ENCODE measurements at places on chromosomes 6 and 20.
A peak's percentile ranks its signal among the peaks of the same experiment; 100 is the strongest.

DNA sequence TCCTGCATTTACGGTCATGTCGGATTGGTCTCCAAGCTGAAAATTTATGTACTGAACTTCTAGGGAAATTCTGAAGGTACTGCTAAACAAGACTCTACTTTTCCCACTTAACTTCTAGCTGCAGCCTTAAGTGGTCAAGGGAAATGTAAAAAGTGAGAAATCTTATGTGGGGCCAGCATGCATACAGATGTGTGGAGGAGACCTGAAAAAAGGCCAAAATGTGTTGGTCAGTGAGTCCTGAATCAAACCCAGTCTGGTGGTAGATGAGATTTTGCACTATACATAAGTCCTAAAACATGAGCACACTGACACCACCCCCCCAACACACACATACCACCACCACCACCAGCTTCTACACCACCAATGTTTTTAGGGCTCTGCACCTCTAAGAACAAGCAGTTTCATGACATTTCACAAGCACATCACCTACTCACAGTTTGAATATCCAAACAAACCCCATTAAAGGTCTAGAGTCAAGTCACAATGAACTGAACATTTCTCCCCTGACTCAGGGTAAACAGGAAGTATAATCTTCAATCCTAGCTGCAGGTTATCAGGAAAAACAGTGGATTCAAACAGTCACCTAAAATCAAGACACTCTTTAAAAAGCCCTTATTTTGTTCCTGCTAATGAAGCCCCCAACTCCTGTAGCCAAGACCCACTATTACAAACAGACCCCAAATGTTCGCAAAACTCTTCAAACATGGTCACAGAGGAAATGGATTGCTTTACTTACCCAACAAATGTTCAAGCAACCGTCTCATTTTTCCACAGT lies 1.6 kb downstream of the ZMYND8 start:
- no peak for DNase-seq

DNA sequence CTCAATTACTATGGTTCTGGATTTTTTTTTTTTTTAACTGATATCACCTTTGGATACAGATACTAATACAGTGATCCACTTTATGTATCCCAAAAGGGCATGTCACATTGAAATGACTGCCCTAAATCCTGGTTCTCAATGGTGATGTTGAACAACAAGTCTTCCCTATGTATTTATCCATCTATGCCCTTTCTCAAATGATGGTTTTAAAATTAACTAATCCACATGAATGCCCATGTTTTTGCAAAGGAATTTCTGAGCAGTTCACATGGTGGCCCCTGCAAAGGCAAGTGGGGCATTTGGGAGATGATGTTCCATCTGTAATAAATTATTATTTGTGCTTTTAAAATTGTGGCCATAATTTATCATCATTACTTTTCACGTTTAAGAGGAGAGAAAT lies 2.7 kb downstream of the ADGRB3 start:
- peak; percentile 28 for DNase-seq

DNA sequence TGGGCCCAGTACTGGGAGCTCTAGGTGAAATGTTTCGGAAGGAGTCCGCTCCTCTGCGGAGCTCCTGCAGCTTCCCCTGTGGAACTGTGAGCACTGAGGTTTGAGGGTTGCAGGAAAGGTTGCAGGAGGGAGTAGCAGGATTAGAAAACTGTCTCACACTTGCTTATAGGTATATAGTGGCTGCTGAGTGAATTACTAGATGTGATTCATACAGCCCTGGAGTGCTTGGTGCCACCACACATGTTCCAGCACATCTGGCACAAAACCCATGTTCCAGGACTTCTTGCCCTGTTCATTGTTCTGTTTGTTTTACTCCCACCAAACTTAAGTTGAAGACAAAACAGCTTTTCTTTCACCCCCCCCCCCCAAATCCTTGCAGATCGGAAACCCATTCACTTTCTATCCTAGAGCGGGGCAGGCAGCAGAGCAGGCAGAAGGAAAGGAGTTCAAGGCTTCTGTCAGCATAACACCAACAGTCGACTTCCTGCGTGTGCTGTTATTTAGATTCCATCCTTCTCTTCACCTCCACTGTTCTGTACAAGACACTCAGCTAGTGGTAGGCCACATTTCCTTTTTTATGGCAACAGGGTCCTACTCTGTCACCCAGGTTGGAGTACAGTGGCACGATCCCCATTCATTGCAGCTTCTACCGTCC lies 669 bp upstream of the PEX6 start:
- DNase-seq: peak; percentile 59

GRCh38 chr20:2618815-2619214 lies 33.6 kb upstream of the NOP56 start:
- DNase-seq: no peak

- no peak for DNase-seq
These were observed 549 bp upstream of the CSE1L start for GRCh38 chr20:49045440-49046086.
